Globus pallidus (tissue), 1 donor: ENCODE measurements at places on chromosomes 5 and 9.

- DNase-seq: no peak
Observed at GRCh38 chr9:137452761-137453642, 6.1 kb downstream of the NSMF start.

DNA sequence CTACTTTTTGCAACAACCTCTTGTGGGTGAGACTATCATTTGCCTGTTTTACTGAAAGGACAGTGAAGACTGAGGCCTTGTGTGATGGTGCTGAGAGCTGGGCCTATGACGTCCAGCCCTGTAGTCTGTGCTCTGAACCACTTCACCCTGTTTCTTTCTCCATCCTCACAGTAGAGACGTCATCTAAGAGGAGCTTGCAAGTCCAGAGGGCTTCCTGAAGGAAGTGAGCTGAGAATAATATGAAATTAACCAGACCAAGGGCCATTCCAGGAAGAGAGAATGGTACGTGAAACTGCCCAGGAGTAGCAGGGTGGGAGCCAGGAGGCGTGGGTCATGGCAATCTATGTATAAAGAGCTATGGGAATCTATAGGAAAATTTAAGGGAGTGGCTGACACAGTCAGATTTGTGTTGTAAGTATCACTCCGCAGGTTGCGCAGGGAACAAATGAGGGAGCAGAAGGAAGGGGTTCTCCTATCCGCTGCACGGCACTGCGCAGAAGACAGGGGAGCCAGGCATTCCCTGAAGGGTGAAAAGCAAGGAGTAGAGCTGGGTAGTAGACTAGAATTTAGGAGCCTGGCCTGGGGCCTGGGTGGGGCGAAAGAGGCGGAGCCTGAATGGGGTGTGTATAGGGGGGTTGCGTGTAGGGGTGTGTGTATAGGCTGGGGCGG, 596 bp upstream of the FGFR4 start:
- no peak for DNase-seq

- DNase-seq: no peak
Observed at GRCh38 chr5:7848296-7848695, 2.6 kb downstream of the CFAP90 start.

- no peak for DNase-seq
Observed at GRCh38 chr5:96287136-96287535, 145.9 kb downstream of the PCSK1 start.

DNA sequence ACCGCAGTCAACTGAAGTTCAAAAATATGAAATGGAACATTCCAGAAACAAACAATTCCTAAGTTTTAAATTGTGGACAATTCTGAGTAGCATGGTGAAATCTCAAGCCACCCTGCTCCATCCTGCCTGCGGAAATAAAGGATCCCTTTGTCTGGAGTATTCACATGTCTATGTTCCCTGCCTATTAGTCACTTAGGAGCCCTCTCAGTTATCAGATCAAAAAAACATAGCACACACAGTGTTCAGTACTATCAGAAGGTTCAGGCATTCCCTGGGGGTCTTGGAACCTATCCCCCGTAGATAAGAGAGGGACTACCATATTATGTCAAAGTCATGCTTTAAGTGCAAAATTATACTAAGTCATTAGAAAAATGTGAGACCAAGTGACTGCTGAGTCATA, 300.8 kb downstream of the SEMA5A start:
- DNase-seq: peak; percentile 65

DNA sequence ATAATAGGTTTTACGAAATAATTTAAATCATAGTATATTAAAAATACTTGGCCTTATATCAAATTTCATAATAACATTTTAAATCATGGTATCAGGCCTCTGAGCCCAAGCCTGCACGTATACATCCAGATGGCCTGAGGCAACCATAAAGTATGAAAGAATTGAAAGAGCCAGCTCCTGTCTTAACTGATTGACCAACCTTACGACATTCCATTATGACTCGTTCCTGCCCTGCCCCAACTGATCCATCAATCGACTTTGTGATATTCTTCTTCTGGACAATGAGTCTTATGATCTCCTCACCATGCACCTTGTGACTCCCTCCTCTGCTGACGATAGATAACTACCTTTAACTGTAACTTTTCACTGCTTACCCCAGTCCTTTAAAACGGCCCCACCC, 545.0 kb downstream of the MTRR start:
- no peak for DNase-seq

- peak; percentile 20 for DNase-seq
Observed at GRCh38 chr9:76082057-76082456, 191.6 kb downstream of the PCSK5 start.

GRCh38 chr5:103772248-103772647, 209.7 kb upstream of the NUDT12 start:
- no peak for DNase-seq

- DNase-seq: no peak
Observed at GRCh38 chr9:95477885-95478284, 38.9 kb downstream of the PTCH1 start.

GRCh38 chr5:122533825-122534224, 221.8 kb downstream of the SNCAIP start:
- no peak for DNase-seq

- DNase-seq: no peak
Observed at GRCh38 chr5:68116868-68117411, 98.6 kb upstream of the PIK3R1 start.

DNA sequence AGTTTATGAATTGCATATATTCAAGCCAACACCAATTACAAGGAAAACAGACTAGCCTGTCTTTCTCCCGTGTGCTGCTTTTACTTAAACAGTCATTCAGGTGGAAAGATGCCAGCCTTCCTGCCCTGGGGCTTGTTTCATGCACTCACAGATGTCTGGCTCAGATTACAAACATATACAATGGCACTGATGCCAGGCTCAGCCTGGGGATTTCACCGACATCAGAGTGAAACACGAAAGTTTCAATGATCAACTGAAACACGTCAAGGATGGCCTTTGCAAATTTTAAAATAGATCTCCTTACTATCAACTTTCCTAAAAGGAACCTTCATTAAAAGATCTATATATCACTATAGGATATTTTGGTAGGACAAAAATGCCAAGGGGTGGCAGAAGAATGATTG, 1576.5 kb downstream of the EFNA5 start:
- DNase-seq: no peak
